Tracheal epithelial cell (primary cell): ENCODE measurements at places on chromosomes 3 and 15. TPM values are rescaled to one million over a fixed set of nuclear protein-coding genes. Genes with fewer than 3 reads are reported as not detected.

DOCK3 gene
- under 0.01 and 0.24 TPM in 2 replicates for total RNA-seq

OR5K3 gene
- not detected in 2 replicates for total RNA-seq

SLITRK3 gene
- not detected in 2 replicates for total RNA-seq

USP4 gene
- 13.6 and 15.7 TPM in 2 replicates for total RNA-seq

NRG4 gene
- total RNA-seq: not detected in 2 replicates

FBN1 gene
- total RNA-seq: 0.85 and 68.0 TPM in 2 replicates

CCR3 gene
- not detected in 2 replicates for total RNA-seq

WDR76 gene
- total RNA-seq: 3.6 and 7.5 TPM in 2 replicates

SLC51A gene
- 0.24 TPM in 1 of 2 replicates, not detected in the other for total RNA-seq

C3orf22 gene
- not detected in 2 replicates for total RNA-seq

GCSAM gene
- total RNA-seq: 0.48 and 0.85 TPM in 2 replicates

CRYGS gene
- 0.43 and 0.48 TPM in 2 replicates for total RNA-seq

TTLL13 gene
- not detected in 2 replicates for total RNA-seq

MOBP gene
- not detected in 2 replicates for total RNA-seq

ADAMTS9 gene
- 0.43 and 56.4 TPM in 2 replicates for total RNA-seq

ATP8B4 gene
- 0.24 and 1.1 TPM in 2 replicates for total RNA-seq

STIMATE gene
- 16.4 and 19.5 TPM in 2 replicates for total RNA-seq

TGM4 gene
- total RNA-seq: 0.48 TPM in 1 of 2 replicates, not detected in the other

DZIP1L gene
- 0.96 and 1.7 TPM in 2 replicates for total RNA-seq

SLC12A1 gene
- total RNA-seq: under 0.01 TPM in 1 of 2 replicates, not detected in the other

GRAMD1C gene
- total RNA-seq: 1.2 and 1.3 TPM in 2 replicates

LRRC34 gene
- total RNA-seq: 0.64 and 2.7 TPM in 2 replicates

LMAN1L gene
- 0.21 TPM in 1 of 2 replicates, not detected in the other for total RNA-seq

ACY1 gene
- total RNA-seq: 84.0 and 137 TPM in 2 replicates

MNS1 gene
- 0.21 and 0.48 TPM in 2 replicates for total RNA-seq
